ENCODE measurements at places on chromosomes 3 and 15.
A peak's percentile ranks its signal among the peaks of the same experiment; 100 is the strongest.

GRCh38 chr3:156818273-156818651 lies 7.9 kb upstream of the LEKR1 start:
- H3K27me3 ChIP-seq = peaks cover 20% of the 10 kb centered on the region
- H3K4me1 ChIP-seq = peaks cover 1% of the 10 kb centered on the region
- no peak overlapping the region for H3K4me3 ChIP-seq
- DNase-seq = no peak
- H3K36me3 ChIP-seq = no peaks in the 10 kb centered on the region

- H3K27me3 ChIP-seq = no peaks in the 10 kb centered on the region
- no peaks in the 10 kb centered on the region for H3K4me1 ChIP-seq
- DNase-seq = no peak
- H3K36me3 ChIP-seq = no peaks in the 10 kb centered on the region
These were observed 968 bp upstream of the TMEM266 start for GRCh38 chr15:76058714-76059319.

- H3K36me3 ChIP-seq = no peaks in the 10 kb centered on the region
- H3K4me3 ChIP-seq = no peak overlapping the region
- H3K27me3 ChIP-seq = no peaks in the 10 kb centered on the region
These were observed 113.1 kb downstream of the ABI3BP start for GRCh38 chr3:100880072-100880471.

DNA sequence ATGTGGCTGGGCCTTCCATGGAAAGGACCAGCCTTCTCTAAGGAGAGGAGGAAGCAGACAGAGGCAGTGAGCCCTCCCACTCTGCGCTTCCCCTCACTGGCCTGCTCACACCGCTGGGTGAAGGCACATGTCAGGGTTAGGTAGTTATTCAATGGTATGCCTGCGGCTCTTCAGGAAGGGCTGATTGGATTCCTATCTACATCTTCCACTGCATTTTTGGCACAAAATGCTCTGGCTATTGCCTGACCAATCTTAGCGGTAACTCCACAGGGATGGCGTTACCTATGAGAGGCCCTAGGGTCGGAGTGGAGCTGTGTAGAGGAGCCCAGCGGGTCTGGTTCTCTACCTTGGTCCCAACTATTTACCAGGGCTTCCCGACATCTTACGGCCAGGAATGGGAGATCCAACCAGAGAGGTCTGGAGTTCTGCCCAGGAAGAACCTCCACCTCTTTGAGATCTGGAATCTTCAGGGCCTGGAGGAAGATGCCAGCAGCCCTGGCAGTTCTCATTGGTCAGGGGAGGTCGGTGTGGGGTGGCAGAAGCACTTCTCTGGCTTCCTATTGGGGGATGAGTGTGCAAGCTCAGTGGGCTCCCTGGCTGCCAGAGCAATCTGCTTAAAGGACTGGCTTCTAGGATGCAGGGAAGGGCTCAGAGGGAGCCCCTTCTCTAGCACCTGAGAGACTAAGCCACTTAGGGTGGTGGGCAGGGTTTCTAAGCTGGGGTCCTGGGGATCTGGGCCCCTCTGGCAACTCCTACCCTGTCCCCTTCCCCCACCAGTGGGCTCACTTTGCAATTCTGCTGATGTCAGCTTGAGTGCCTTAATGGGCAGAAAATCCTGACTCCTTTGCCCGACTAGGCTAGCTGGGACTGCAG lies 24.3 kb downstream of the SNX33 start:
- H3K36me3 ChIP-seq = no peaks in the 10 kb centered on the region
- DNase-seq = no peak
- H3K27me3 ChIP-seq = no peaks in the 10 kb centered on the region
- peaks cover 8% of the 10 kb centered on the region for H3K4me1 ChIP-seq
- H3K4me3 ChIP-seq = no peak overlapping the region

DNA sequence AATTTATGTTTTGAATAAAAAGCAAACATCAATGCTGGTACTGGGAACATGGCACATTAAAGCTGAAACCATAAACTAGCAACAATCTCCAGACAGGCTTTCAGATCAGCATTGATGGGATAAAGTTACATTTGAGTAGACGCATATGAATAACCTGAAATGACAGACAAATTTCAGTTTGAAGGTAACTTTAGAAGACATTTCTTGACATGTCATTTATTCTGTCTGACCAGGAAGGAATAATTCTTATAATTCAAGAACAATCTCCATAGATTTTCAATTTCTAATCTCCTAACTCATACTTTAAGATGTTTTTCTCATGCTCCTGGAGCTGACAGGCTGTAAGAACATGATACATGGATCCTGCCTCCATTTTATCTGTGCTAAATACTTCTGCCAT lies 69.8 kb downstream of the PLCH1 start:
- no peak overlapping the region for H3K4me3 ChIP-seq
- no peaks in the 10 kb centered on the region for H3K36me3 ChIP-seq
- no peak overlapping the region for H3K27ac ChIP-seq
- 0 out of 2 replicates have a peak, but pooled peaks cover 3% of the 10 kb centered on the region for H3K4me1 ChIP-seq
- H3K27me3 ChIP-seq = no peaks in the 10 kb centered on the region
- no peak for DNase-seq

DNA sequence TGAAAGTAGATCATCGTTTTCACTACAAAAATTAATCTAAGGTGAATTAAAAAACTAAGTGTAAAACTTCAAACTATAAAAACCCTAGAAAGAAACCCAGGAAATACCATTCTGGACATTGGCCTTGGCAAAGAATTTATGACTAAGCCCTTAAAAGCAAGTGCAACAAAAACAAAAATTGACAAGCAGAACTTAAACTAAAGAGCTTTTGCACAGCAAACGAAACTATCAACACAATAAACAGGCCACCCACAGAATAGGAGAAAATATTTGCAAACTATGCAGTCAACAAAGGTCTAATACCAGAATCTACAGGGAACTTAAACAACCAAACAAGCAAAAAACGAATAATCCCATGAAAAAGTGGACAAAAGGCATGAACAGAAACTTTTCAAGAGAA lies 302.0 kb downstream of the CHST2 start:
- H3K36me3 ChIP-seq = no peaks in the 10 kb centered on the region
- no peaks in the 10 kb centered on the region for H3K27me3 ChIP-seq
- H3K4me3 ChIP-seq = no peak overlapping the region
- no peak overlapping the region for H3K27ac ChIP-seq

- H3K27me3 ChIP-seq = no peaks in the 10 kb centered on the region
- H3K4me3 ChIP-seq = no peak overlapping the region
- no peaks in the 10 kb centered on the region for H3K4me1 ChIP-seq
- H3K27ac ChIP-seq = no peak overlapping the region
- DNase-seq = no peak
- H3K36me3 ChIP-seq = no peaks in the 10 kb centered on the region
These were observed 28.2 kb upstream of the IGSF11 start for GRCh38 chr3:119062892-119063291.

DNA sequence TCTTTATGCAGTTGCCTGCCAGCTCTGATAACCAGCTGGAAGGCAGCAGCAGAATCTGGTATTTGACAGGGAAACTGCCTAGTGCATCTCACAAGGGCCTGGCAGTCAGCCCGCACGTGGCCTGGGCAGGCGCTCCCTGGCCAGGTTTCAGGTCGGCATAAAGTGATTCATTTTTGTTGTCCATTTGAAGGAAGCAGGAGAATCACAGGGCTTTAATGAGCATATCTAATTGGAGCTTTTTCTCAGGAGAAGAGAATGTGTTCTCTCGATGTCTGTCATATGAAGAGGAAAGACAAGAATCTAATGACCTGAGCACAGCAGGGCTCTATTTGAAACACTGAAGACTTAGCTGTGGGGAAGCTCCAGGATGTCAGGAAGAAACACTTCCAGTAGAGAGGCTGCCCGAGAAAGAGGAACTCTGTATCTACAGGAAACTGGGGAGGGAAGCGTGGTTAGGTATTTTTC lies 98.8 kb upstream of the MB21D2 start:
- no peaks in the 10 kb centered on the region for H3K4me1 ChIP-seq
- H3K27me3 ChIP-seq = no peaks in the 10 kb centered on the region
- H3K27ac ChIP-seq = no peak overlapping the region
- DNase-seq = peak; percentile 43

- H3K36me3 ChIP-seq = no peaks in the 10 kb centered on the region
- H3K27me3 ChIP-seq = no peaks in the 10 kb centered on the region
- 0 out of 2 replicates have a peak, but pooled peaks cover 2% of the 10 kb centered on the region for H3K4me1 ChIP-seq
- H3K4me3 ChIP-seq = no peak overlapping the region
These were observed 112.5 kb upstream of the THBS1 start for GRCh38 chr15:39468331-39468730.

DNA sequence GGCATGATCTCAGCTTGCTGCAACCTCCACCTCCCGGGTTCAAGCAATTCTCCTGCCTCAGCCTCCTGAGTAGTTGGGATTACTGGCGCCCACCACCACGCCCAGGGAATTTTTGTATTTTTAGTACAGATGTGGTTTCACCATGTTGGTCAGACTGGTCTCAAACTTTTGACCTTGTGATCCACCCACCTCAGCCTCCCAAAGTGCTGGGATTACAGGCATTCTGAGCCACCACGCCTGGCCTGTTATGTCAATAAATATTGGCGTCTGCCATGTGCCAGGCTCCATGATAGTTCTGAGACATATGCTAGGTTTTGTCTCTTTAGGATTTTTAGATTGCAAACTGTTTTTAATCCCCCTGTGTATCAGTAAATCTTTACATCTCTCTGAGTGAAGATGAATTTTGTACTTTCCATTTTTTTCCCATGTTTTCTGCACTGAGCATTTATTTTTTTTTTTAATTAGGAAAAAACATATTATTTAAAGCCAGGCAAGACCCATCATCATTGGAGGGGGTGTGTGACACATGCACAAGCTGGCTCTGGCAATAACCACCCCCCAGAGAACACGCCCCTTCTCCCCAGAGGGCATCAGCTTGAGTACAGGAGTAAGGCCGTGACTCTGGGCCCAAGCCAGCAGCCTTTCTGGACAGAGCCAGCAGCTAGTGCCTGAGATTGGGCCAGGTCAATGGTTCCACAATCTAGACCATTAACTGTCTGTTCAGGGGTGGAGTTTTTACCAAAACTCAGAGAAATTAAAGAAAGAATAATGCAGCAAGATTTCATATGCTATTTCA lies 51.0 kb upstream of the ATP1B3 start:
- no peak overlapping the region for H3K4me3 ChIP-seq
- no peak overlapping the region for H3K27ac ChIP-seq
- no peak for DNase-seq
- H3K27me3 ChIP-seq = no peaks in the 10 kb centered on the region

DNA sequence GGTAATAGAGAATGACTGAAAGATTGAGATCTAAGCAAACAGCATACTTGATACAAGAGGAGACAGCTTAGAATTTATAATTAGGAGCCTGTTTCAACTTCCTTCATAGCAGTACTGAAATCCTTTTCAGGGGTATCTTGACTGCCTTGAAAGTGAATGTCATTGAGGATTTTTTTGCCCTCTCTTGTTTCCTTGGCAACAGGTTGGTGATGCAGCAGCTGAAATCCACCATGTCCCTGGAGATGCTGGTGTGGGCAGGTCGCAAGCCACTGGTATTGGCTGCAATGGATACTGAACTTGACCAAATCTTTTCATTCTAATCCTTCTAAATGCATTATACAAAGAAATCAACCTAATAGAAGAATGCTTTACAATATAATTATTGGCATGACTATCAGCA lies 59.3 kb upstream of the GAP43 start:
- H3K4me1 ChIP-seq = no peaks in the 10 kb centered on the region
- no peak for DNase-seq
- H3K36me3 ChIP-seq = no peaks in the 10 kb centered on the region
- H3K27me3 ChIP-seq = no peaks in the 10 kb centered on the region
- no peak overlapping the region for H3K4me3 ChIP-seq

DNA sequence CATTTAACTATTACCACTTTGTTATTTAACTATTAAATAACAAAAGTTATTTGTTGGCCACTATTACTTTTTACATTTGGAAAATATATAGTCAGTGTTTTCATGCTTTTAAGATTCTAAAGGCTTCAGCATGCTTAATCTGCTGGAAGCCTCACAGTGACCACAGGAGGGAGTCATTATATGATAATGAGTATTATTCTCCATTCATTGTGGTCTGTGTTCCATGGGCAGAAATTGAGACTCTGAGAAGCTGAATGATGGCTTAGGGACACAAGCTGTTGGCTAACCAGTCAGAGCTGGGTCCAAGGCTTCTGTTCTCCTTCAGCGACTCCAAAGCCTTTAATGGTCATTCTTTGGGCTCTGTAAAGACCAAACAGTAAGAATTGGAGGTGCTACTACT lies 64.7 kb downstream of the BFSP2 start:
- no peak for DNase-seq
- H3K36me3 ChIP-seq = no peaks in the 10 kb centered on the region

- H3K4me1 ChIP-seq = no peaks in the 10 kb centered on the region
- no peaks in the 10 kb centered on the region for H3K36me3 ChIP-seq
- no peaks in the 10 kb centered on the region for H3K27me3 ChIP-seq
These were observed 605.0 kb upstream of the CBLB start for GRCh38 chr3:106473576-106474475.

- no peak overlapping the region for H3K27ac ChIP-seq
- DNase-seq = no peak
- H3K4me3 ChIP-seq = no peak overlapping the region
- H3K36me3 ChIP-seq = no peaks in the 10 kb centered on the region
These were observed 33.8 kb downstream of the TXNRD3 start for GRCh38 chr3:126621171-126621570.

- no peaks in the 10 kb centered on the region for H3K4me1 ChIP-seq
- no peak for DNase-seq
- no peaks in the 10 kb centered on the region for H3K36me3 ChIP-seq
- H3K4me3 ChIP-seq = no peak overlapping the region
These were observed 234.7 kb upstream of the CTDSPL start for GRCh38 chr3:37626736-37627565.

GRCh38 chr3:16026753-16027152 lies 147.7 kb upstream of the GALNT15 start:
- no peaks in the 10 kb centered on the region for H3K27me3 ChIP-seq
- no peak overlapping the region for H3K4me3 ChIP-seq
- no peak for DNase-seq
- no peaks in the 10 kb centered on the region for H3K36me3 ChIP-seq
- H3K27ac ChIP-seq = no peak overlapping the region
- H3K4me1 ChIP-seq = no peaks in the 10 kb centered on the region

DNA sequence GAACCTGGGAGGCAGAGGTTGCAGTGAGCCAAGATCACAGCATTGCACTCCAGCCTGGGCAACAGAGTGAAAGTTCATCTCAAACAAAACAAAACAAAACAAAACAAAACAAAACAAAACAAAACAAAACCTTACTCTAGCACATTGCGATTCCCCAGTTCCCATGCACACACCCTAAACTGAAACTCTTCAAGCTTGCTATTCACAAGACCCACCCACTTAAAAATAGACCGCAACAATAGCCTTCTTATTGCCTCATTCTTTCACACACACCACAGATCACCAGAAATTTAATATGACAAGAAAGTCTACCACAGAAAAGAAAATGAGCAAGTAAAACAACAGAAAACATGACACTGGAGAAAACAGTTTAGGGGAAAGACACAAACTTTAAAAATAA lies 598.4 kb downstream of the FHIT start:
- no peaks in the 10 kb centered on the region for H3K4me1 ChIP-seq
- no peak overlapping the region for H3K4me3 ChIP-seq
- no peaks in the 10 kb centered on the region for H3K27me3 ChIP-seq
- no peak for DNase-seq
- H3K36me3 ChIP-seq = no peaks in the 10 kb centered on the region

DNA sequence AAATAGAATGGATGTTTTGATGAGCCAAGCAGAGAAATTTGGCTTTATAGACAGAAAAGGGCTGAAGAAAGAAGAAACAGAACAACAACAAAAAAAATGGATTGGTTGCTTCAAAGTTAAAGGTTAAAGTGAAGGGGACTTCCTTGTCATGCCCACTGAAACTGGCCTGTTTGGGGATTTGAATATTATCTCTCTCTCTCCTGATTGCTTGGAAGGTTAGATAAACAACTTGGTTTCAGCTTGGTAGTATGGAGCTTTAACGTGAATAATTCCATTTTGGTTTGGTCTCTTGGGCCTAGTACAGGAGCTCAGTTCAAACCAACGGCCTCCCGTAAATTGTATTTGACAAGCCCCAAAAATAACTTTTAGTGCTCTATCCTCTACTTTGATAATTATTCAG lies 70.8 kb upstream of the MBNL1 start:
- H3K4me3 ChIP-seq = no peak overlapping the region
- H3K27me3 ChIP-seq = no peaks in the 10 kb centered on the region
- H3K4me1 ChIP-seq = no peaks in the 10 kb centered on the region
- H3K36me3 ChIP-seq = no peaks in the 10 kb centered on the region
